ENCODE measurements at places on chromosomes 16 and 17.

GRCh38 chr16:11207646-11208045 is 48.4 kb downstream of the SOCS1 start:
- no peak for DNase-seq

GRCh38 chr16:55061126-55061525 is 130.5 kb downstream of the IRX5 start:
- DNase-seq, result no peak

DNA sequence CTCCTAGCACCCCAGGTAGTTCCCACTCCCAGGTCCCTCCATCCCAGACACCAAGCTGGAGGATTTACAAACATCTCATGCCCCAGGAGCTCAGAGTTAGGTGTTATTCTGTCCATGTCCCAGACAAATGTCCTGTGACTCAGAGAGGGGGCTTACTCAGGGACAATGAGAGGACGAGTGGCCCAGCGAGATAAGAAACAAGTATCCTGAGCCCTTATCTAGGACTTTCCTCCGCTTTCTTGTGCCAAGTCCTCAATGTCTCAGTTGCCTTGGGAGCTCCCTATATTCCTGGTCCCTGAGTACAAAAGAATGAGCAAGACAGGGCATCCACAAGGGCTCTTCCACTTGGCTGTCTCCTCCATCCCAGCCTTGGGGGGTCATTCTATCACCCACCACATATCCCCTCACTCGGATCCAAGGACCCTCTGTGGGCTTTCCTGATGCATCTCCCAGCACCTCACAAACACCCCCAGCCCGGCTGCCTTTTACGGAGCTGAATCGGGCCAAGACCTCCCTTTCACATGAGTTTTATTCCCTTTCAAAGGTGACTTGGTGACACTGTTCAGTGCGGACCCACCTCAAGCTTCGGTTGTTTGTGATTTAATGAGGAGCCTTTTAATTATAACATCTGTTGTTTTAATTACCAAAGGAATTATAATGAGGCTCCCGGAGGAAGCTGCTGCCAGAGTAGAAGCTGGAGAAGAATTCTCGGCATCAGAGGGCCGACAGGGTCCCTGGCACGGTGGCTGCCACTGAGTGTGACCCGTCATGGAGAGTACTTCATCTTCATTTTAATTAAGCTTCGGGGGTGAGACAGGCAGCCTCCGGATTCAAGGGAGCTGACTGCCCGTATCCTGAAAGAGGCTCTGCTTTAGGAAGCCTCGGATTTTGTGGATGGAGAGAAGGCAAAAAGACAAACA is 121.5 kb downstream of the WSCD1 start:
- DNase-seq, result no peak

DNA sequence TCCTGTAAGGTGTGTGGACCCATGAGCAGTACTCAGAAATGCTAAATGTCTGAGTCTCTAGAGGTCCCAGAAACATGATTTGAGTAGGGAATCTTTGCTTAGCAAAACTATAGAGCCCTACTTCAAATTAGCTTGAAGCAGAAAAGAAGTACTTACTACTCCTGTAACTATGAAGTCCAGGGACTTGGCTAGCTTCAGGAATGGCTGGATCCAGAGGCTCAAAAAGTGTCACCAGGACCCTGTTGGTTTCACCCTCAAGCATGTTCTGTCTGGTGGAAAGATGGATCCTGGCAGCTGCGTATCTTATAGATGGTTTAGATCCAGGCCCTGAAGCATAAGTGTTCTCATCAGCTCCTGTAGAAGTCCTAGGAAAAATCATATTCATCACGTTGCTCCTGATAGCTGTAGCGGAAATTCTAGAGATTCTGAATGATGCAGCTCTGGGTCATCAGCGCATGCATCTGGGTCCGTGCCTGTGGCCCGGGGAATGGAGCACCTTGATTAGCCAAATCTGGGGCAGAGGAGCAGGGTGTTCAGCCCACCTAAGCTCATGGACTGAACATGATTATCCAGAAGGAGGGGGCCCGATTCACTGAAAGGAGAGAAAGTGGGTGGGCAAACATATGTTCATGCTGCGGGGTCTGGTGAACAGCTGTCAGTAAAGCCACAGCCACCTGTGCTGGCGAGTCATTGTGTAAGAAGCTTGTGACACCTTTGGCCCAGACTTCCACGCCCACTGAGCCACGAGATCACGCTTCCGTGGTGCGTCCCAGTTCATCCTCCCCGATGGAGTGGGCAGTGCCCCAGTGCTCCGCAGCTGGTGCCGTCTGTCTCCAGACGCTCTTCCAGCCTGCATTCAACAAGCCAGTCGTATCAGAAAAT is 260.6 kb downstream of the CPPED1 start:
- no peak for DNase-seq

GRCh38 chr16:76265434-76266045 is 11.7 kb upstream of the CNTNAP4 start:
- DNase-seq, result peak; percentile 9

- DNase-seq, result no peak
Measured at GRCh38 chr17:70317421-70317820, 148.1 kb downstream of the KCNJ2 start.

DNA sequence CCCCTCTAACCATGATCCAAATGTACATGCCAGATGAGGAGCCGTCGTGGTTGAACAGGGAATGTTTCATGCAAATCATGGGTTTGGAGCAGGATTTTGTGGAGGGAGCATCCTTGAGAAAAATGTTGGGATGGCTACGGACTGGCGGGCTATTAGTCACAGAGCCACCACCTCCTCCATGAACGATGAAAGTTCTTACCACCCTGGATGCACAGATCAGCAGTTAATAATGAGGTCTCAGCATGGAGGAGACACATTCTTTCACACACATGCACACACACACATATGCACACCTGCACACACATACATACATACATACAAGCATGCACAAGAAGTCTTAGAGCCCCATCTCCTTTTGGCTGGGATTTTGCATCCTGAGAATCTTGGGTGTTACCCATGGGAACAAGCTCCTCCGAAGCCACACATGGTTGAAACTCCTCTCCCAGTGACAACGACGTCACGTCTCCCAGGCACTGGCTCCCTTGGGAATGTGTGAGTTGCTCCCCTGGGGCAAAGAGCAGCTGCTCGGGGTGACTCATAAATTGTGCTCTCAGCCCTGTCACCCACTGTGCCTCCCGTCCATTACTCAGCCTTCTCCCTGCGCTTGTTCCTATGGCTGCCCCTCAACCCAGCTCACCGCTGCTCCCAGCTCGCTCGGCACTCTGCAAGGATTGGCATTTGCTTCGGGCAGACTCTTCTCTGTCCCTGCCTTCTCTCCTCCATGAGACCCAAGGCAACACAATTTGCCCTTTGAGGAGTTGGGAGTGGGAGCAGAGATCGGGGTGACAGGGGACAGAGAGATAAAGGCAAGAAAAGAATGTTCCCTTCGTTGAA is 344.6 kb downstream of the SOX9 start:
- no peak for DNase-seq

DNA sequence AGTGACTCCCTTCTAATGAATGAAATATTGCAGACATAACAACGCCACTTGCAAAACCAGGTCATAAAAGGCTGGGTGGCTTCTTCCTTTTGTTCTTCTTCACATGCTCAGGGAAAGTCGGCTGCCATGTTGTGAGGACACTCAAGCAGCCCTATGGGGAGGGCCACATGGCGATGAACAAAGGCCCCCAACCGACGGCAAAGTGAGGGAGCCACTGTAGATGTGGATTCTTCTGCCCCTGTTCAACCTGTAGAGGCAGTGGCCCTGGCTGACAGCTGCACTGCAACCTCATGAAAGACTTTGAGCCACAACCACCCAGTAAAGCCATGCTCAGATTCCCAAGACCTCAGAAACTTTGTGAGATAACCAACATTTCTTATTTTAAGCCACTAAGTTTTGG is 203.5 kb upstream of the TNRC6C start:
- no peak for DNase-seq

DNA sequence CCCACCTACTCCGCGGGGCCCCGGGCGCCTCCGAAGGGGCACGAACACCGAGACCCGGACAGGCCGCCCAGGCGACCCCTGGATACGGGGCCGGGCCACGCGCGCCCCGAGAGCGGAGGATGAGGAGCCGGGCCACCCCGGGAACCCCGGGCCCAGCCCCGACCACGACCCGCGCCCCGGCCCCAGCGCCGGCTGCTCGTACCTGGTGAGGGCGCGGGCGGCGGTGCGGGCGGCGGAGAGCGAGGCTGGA is 192 bp downstream of the FASN start:
- no peak for DNase-seq

DNA sequence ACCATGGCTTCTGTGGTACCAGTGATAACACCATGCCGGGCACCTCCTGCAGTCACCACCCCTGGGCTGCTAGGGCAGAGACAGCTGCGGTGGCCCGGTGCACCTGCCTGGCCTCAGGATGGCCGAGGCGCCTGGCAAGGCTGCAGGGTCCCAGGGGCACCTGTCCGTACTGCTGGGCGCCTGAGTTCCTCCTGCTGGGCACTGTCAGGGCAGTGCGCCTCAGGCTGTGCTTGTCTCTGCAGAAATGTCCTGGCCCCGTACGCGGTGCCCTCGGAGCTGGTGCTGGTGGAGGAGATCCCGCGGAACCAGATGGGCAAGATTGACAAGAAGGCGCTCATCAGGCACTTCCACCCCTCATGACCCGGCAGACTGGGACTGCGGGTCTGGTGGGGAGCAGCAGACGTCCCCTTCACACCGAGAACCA is 17.7 kb upstream of the CDH15 start:
- DNase-seq, result no peak

GRCh38 chr16:87782033-87782432 is 16.2 kb upstream of the KLHDC4 start:
- no peak for DNase-seq

GRCh38 chr17:19348081-19348650 is 14.4 kb downstream of the B9D1 start:
- DNase-seq, result no peak

DNA sequence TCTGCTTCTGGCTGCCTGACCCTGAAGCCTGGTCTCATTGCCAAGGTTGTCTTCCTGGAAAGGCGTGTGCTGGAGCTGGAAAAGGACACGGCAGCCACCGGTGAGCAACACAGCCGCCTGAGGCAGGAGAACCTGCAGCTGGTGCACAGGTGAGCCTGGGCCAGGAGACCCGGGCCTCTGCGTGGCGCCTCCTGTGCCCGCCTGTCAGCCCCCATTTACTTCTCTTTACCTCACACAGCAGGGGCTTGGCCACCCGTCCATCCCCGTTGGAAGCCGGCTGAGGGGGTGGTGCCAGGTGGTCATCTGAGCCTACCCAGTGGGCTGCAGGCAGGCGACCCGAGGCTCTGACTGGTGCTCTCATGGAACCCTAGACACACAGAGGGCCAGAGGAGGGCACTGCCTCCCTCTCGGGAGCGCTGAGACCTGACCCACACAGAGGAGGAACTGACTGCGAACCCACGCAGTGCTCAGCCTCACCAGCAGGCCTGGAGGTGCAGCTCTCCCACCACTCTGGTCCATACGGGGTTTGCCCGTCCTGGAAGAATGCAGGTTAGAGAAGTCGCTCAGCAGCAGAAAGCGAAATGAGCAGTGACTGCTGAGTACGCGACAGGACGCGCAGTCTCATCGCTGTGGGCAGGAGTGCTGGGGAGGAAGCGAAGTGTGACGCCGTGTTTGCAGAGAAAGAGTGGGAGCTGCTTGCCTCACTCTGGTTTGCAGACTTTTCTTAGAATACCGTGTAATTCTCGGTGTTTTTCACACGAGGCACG is 21.9 kb upstream of the CAPN15 start:
- no peak for DNase-seq

- no peak for DNase-seq
Measured at GRCh38 chr17:59362811-59363205, 31.4 kb downstream of the YPEL2 start.

GRCh38 chr17:32525122-32525521 is 38.3 kb downstream of the CDK5R1 start:
- peak; percentile 37 for DNase-seq

DNA sequence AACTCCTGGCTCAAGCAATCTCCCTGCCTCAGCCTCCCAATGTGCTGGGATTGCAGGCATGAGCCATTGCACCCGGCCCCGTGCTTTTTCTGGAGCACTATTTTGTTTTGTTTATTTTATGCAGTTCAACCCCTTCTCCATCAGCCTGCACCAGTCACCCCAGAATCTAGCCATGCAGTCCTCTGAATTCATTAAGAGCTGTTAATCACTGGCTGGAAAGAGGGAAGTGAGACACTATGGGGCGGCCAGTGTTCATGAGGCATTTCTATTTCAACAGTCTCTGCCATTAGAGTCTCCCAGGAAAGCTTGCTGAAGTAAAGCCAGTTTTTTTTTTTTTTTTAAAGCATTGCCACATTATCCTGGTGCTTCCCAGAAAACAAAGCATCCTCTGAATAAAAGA is 1.7 kb downstream of the VWA3A start:
- DNase-seq, result no peak

All from astrocyte of the cerebellum (primary cell).